ENCODE measurements at places on chromosomes 6 and 20.

DNA sequence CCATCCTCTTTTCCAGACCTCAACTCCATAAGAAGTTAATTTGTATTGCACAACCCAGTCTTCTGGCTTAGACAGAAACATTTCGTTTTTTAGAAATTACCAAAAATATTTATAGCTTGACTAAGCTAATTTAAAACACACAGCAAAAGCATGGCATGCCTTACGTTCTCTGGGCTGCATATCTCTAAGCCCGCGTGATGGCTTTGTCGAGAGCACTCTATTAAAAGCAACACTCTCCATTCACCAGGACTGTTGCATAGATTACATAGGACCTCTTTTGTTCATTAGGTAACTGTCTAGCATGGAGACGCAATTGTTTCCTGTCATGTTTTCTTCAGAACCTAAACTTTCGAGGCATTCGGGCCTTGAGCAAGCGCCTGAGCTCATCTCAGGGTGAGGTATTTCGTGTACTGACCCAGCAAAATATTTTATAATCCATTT, 104.5 kb downstream of the IBTK start:
- DNase-seq, result no peak

DNA sequence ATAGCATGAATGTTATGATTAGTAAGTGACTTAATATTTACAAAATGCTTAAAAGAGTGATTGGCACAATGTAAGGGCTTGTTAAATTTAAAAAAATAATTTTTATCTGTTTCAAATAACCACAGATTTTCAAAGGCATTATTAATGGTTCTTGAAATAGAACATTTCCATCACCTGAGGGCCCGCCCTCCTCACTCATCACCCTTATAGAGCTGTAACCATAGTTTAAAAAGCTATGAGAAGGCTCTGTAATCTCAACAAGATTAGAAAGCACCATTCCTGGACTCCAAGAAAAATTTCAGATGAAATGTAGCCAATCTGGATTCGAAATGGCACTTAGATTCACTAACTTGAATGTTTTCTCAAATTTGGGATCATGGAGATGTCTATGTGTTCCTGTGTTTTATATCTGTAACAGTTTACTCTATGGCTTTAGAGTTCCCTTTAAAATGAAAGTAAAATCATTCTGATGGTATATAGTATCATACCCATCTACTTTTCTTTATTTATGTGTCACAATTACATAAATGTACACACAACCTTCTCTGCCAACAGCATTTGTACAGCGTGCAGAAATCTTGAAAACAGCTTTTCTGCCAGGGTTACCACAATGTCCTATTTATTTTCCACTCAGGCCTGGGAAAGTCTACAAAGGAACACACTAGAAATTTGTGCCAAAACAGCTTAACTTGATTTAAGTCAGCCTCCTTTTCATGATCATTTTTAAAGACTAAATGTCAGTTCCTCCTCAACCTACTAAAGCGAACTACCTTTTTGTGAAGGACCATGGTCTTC, 207.7 kb downstream of the TBX18 start:
- no peak for DNase-seq

DNA sequence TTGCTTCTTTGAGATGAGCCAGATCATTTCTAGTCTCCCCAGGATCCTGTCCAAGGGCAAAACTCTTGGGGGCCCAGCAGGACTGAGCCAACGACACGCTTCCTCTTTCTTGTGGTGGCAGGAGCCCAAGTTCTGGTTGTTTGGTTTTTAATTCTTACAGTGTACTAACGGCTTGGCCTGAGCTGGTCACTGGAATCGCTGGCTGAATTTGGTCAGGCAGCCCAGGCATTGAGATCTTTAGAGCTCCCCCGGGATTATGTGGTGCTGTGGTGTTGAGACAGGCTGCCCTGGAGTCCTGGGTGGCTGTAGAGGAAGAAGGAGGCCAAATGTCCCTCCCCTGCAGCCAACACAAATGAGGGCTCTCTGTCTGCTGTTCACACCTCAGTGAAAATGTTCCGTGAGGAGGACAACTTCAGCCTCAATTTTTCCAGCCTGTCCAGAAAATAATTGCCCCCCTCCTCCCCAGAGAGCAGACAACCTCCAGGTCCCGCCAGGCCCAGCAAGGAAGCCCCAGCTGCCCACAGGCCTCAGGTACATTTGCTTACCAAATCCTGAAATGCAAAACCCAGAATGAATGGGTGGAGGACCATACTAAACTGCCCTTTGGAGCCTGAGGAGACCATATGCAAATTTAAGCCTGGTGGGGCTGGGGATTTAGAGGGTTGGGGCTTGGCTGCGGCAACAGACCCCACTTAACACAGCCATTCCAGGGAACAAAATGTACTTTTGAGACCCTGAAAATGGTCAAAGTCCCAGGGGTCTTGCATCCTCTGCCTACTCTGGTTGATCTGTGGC, 23.6 kb downstream of the BNIP5 start:
- DNase-seq, result no peak

DNA sequence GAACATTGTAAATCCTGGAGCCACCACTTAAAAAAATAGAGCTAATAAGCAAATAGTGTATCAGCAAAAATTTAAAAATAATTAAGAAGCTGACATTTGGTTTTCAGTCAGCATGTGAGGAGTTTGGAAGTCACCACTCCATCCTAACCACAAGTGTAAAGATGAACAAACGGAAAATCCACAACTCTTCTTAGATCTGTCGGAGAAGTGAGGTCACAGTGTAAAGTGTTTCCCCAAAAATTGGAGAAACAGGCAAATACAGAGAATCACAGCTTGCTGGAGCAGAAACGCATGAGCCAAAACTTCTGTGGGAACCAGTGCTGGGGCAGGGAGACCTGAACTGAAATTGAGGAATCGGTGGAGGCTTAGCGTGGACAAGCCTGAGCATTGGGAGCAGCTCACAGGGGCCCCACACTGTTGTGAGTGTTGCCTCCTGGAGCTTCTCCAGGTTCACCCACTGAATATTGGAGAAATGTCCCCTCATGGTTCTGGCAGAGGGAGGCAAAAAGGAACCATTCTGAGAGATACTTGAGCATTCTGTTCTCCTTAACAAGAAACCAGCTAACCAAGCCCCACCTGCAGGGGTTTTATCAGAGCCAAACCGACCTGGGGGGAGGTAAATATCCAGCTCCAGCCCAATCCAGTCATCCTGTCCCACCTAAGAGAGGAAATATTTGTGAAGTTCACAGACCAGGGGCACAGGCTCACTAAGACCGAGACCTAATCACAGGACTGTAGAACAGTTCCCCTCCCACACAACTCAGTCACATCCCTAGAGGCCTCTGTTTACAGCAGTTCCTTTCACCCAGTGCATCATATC, 192.0 kb downstream of the ERMARD start:
- no peak for DNase-seq

GRCh38 chr6:14276071-14276470, 158.5 kb downstream of the CD83 start:
- no peak for DNase-seq

DNA sequence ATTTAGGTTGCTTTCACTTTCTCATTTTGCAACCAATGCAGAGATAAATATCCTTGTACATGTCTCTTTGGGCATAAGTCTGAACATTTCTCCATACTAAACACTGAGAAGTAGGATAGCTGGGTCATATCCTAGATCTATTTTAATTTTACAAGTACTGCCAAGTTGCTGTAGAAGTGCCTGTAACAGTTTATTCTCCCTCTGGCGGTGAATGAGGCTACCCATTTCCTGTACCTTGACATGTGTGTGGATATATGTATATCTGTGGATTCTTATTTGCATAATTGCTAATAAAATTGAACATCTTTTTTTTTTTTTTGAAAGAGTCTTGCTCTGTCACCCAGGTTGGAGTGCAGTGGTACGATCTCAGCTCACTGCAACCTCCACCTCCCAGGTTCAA, 48.0 kb upstream of the PNRC1 start:
- DNase-seq, result no peak

GRCh38 chr6:110355727-110356126, 2.4 kb downstream of the METTL24 start:
- no peak for DNase-seq

DNA sequence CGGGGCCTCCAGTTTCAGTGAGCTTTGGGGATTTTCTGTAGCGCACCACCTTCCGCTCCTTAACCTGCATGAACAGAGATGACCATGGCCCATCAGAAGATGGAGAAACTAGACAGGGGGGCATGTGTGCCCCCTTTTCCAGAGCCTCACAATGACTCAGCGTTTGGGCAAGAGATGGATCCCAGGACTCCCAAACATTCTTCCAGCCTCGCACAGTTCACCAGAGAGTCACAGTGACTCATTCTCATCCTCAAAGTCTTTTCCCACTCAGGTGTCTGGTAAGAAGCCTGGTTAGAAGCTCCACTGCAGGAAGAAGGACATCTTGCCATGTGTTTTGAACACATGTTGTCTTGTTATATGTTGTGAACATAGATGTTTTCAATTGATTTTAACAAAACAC, 76.2 kb upstream of the FRMD1 start:
- no peak for DNase-seq

- DNase-seq, result no peak
Observed at GRCh38 chr6:42400061-42400760, 51.5 kb downstream of the TRERF1 start.

- no peak for DNase-seq
Observed at GRCh38 chr6:167690931-167691330, 135.8 kb upstream of the AFDN start.

GRCh38 chr20:59468831-59469230, 135.5 kb upstream of the PHACTR3 start:
- DNase-seq, result no peak

DNA sequence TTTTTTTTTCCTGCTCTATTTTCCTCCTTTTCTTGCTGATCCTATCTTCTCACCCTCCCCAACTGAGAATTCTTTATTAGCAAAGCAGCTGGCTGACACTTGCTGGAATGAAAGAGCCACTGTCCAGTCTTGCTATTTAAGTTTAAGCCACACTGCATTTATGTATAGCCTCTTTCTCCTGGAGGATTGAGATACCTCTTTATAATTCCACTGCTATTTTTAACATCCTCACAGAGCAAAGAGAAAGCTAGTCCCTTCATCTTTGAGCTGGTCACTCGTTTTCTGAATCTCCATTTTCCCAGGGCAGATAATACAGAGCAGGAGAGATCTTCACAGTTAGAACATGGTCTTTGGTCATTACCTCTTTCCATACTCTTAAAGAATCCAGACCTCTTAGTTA, 36.0 kb upstream of the EEF1A1 start:
- no peak for DNase-seq

GRCh38 chr6:55664591-55665587, 85.9 kb upstream of the HMGCLL1 start:
- DNase-seq, result no peak

DNA sequence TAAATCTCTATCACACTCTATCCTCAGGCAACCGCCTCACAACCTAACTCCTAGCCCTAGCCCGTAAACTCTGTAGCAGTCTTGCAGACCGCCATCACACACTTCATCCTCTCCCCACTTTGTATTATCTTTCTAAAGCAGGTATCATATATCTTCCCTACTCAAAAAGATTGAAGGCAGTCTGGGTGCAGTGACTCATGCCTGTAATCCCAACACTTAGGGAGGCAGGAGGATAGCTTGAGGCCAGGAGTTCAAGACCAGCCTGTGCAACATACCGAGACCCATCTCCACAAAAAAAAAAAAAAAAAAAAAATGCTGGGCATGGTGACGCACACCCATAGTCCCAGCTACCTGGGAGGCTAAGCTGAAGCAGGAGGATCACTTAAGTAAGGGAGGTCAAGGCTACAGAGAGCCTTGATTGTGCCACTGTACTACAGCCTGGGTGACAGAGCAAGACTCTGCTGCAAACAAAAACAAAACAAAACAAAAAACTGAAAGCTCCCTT, 22.9 kb downstream of the RANBP9 start:
- DNase-seq, result no peak
